ENCODE measurements at places on chromosomes 11 and 22.

DNA sequence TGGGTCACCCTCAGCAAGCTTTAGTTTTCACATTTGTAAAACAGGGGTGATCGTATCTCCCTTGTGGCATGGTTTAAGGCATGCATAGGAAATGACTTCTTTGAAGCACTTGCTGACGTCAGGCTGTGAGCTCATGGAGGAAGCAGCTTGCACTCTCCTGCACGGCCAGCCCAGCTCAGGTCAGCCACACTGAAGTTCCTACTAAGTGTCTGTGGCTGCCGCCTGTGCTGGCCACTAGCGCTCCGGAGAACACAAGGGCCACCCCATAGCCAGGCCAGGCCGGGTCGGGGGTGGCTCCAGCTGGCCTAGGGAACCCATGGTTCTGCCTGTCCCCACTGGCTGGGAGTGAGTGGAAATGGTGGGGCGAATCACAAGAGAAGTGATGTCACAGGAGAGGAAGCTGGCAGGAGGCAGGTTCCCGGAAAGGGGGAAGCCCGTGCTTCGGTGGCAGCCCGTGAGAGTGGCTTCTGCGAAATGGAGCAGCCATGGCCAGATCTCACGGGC lies 28.2 kb downstream of the KCTD17 start:
- no peak for DNase-seq

DNA sequence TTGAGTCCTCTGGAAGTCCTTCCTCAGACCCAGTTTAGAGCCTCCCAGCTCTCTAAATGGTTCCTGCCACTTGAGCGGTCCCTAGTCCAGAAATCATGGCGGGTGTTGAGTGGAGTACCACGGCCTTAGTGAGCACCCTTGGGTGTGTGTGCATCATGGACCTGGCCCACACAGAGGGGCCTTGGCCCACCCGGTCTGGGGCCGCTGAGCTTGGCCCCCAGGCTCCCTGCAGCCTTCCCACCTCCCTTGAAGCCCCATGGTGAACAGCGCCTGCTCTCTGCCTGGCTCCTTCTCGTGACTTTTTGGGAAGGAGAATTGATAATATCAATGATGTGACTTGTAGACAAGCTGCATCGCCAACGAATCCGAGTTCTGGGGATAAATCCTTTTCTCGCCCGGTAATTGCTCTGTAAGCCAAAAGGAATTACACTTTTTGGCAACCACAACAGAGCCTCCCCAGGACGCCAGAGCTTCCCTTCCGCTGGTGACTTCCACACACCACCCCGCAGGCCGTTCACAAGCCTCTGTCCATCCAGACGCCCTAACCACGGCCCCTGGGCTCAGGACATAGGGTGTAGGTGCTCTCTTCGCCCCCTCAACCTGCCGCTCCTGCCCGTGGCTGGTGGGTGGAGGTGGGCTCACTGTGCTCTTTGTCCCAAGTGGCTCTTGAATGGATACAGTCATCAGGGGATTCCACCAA lies 93.8 kb downstream of the NECTIN1 start:
- no peak for DNase-seq

DNA sequence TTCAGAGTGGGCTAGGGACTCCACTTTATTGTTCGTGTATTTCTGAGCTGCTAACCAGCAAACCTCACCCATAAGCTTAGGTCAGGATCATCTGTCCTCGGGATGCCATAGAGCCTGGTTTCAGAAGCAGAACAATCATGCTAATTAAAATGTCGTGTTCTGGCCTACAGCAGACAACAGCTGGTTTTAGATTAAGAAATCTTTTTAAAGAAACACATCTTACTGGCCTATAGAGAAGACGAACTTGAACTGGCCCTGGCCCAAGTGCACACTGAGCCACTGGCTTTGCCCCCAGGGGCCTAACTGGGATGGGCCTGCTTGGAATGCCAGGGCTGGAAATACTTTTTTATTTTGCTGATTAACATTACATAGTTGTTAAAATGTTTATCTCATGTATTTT lies 63.2 kb downstream of the ALX4 start:
- no peak for DNase-seq

DNA sequence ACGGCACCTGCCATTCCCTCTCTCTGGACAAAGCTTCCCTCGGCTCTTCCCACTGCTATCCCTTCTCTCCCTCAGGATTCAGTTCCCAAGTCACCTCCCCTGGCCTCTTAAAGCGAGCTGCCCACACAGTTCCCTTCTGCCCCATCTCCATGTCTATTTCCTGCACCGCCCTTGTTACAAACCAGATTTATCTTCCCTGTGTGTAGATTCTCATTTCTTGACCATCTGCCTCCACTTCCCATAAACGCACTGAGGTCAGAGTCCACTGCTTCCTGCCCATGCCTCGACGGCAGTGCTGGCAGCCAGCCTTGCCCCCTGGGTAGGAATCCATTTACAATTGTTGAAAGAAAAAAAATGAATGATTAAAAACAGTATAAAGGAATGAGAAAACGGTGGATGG lies 11.6 kb upstream of the APOBEC3B start:
- no peak for DNase-seq
